ENCODE measurements at places on chromosomes 13 and 19.
A peak's percentile ranks its signal among the peaks of the same experiment; 100 is the strongest.

- DNase-seq: no peak
Measured at GRCh38 chr19:41462497-41462896, 19.5 kb downstream of the ERICH4 start.

DNA sequence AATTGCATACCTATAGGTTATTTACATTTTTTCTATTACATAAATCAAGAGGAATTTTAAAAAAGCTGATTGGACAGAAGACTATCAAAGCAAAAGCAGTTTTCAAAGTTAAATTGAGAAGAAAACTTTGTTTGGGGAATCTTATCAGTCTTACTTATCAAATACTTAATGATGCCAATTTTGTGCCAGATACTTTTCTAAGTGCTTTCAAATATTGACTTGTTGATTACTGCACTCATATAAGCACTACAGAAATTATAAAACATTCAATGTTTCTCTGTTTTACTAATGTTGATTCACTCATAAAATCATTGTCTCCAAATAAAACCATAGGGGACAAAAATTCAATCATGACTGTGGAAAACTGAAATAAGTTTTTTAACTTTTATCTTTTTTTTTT, 36.2 kb downstream of the PCDH9 start:
- DNase-seq: no peak

DNA sequence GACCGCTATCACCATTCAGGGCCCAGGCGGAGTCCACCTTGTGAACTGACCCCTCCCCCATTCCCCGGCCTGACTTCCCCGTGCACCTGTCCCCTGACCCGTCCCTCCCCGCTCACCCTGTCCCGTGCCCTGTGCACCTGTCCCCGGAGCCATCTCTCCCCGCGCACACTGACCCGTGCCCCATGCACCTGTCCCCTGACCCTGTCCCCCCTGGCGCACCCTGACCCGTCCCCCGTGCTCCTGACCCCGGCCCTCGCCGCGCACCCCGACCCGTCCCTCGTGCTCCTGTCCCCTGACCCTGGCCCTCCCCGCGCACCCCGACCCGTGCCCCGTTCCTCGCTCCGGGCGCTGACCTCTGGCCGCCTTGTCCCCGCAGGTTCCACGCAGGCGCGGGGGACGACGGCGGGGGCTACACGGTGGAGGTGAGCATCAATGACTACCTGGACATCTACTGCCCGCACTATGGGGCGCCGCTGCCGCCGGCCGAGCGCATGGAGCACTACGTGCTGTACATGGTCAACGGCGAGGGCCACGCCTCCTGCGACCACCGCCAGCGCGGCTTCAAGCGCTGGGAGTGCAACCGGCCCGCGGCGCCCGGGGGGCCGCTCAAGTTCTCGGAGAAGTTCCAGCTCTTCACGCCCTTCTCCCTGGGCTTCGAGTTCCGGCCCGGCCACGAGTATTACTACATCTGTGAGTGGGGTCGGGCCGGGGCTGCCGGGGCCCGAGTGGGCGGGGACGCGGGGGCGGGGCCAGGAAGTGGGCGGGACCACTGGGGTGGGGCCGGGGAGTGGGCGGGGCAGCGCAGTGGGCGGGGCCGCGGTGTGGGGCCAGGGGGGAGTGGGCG, 9.7 kb downstream of the EFNA2 start:
- DNase-seq: peak; percentile 64

GRCh38 chr19:32869369-32869965, at the start of gene SLC7A9:
SLC7A9 (minus strand) TSS chr19:32869767; CDS start chr19:32868534, 1,233 bp downstream.
- no peak for DNase-seq

GRCh38 chr19:41426952-41427646, at the start of gene B3GNT8:
B3GNT8 (minus strand) TSS chr19:41427374; CDS start chr19:41426778, 596 bp downstream.
- peak; percentile 93 for DNase-seq

GRCh38 chr19:3534375-3535234, 4.4 kb upstream of the TEKTIP1 start:
- no peak for DNase-seq
